Uterine smooth muscle cell (primary cell): ENCODE measurements at places on chromosomes 1 and 21. TPM values are rescaled to one million over a fixed set of nuclear protein-coding genes. Genes with fewer than 3 reads are reported as not detected.

LCE1B gene
- not detected in 2 replicates for total RNA-seq

APOBEC4 gene
- not detected in 2 replicates for total RNA-seq

TMCC2 gene
- 3.2 and 4.7 TPM in 2 replicates for total RNA-seq

LAMB3 gene
- 8.7 and 12.3 TPM in 2 replicates for total RNA-seq

RAB42 gene
- total RNA-seq, result 2.3 and 3.2 TPM in 2 replicates

TMEM269 gene
- under 0.01 and 0.12 TPM in 2 replicates for total RNA-seq

BRINP3 gene
- total RNA-seq, result not detected in 2 replicates

HHAT gene
- total RNA-seq, result 1.9 and 6.6 TPM in 2 replicates

PLA2G4A gene
- 15.5 and 26.8 TPM in 2 replicates for total RNA-seq

PRCC gene
- 11.1 and 11.2 TPM in 2 replicates for total RNA-seq

NAV1 gene
- total RNA-seq, result 10.7 and 13.3 TPM in 2 replicates

CTTNBP2NL gene
- total RNA-seq, result 14.6 and 17.1 TPM in 2 replicates

LDLRAD1 gene
- under 0.01 TPM in 1 of 2 replicates, not detected in the other for total RNA-seq

RUNX1 gene
- total RNA-seq, result 22.1 and 24.4 TPM in 2 replicates

MPZ gene
- 0.87 and 1.00 TPM in 2 replicates for total RNA-seq

KCNJ10 gene
- under 0.01 TPM in 1 of 2 replicates, not detected in the other for total RNA-seq

SLX9 gene
- total RNA-seq, result 18.7 and 19.9 TPM in 2 replicates

OLIG1 gene
- not detected in 2 replicates for total RNA-seq

RAD54L gene
- total RNA-seq, result 3.6 and 11.1 TPM in 2 replicates

GBP6 gene
- 0.11 TPM in 1 of 2 replicates, not detected in the other for total RNA-seq

FHAD1 gene
- total RNA-seq, result 0.50 and 0.55 TPM in 2 replicates

PLA2G2F gene
- total RNA-seq, result not detected in 2 replicates

CR1L gene
- total RNA-seq, result not detected in 2 replicates
